ENCODE measurements at places on chromosomes 11 and 22.

GRCh38 chr11:43953521-43953920 is 11.1 kb downstream of the C11orf96 start:
- DNase-seq: no peak

DNA sequence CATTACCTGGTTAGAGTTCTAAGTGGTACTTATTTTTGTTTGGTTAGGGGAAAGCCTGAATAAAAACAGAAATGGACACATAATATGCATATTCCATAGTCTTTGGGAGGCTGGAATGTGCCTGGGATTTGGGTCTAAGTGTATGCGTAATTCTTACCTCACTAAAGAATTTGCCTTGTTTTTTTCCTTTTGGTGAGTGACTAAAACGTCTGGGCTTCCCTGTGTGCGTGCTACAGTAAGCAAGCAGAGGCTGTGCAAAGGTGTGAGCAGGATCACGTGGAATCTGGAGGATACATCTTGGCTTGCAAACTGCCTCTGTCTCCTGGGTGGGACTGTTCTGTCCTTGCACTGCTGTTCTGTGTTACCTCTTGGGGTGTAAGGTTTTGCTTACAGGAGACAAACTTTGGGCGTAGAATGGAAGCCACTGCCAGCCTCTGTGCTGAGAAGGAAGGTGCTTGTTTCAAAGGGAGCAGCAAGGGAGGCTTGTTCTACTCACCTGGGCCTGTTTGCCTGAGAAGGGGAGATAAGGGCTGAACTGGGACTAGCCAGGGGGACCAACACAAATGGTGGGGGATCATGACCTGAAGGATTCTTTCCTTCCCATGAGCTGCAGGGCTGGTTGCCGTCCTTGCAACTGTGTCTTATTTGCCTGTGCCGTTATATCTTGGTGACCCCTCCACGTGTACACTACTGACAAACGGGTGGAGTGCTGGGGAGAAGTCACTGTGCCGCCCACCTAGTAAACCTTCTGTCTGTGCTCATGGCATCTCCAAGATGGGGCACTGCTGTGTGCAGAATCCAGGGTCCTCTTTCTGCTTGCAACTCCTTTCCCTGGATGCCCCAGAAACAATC is 4.5 kb downstream of the NEAT1 start:
- DNase-seq: peak; percentile 82

DNA sequence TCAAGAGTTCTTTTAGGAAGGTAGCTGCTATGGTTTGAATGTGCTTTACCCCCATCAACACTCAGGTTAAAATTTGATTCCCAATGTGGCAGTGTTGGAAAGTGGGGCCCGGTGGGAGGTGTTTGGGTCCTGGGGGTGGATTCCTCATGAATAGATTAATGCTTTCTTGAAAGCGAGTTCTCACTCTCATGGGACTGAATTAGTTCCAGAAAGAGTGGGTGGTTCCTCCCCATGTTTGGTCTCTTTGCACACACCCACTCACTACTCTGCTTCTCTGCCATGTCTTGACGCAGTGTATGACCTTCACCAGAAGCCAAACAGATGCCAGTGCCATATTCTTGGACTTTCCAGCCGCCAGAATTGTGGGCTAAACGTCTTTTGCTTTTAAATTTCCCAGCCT is 394.4 kb downstream of the OPCML start:
- DNase-seq: no peak

GRCh38 chr11:61567286-61568061 is 13.4 kb downstream of the SYT7 start:
- peak; percentile 94 for DNase-seq

- DNase-seq: no peak
Observed at GRCh38 chr22:46192210-46192993, 42.1 kb downstream of the PPARA start.

All from activated CD8-positive, alpha-beta memory T cell treated with anti-CD3 and anti-CD28 coated beads, Interleukin-2, amount 50 U/mL, for 48 hours (primary cell).